ENCODE measurements at places on chromosomes 2 and 18.
A peak's percentile ranks its signal among the peaks of the same experiment; 100 is the strongest.

GRCh38 chr2:30135541-30135940, 11.3 kb upstream of the YPEL5 start:
- DNase-seq: no peak

GRCh38 chr2:209549589-209549988, 125.7 kb downstream of the MAP2 start:
- DNase-seq: no peak

DNA sequence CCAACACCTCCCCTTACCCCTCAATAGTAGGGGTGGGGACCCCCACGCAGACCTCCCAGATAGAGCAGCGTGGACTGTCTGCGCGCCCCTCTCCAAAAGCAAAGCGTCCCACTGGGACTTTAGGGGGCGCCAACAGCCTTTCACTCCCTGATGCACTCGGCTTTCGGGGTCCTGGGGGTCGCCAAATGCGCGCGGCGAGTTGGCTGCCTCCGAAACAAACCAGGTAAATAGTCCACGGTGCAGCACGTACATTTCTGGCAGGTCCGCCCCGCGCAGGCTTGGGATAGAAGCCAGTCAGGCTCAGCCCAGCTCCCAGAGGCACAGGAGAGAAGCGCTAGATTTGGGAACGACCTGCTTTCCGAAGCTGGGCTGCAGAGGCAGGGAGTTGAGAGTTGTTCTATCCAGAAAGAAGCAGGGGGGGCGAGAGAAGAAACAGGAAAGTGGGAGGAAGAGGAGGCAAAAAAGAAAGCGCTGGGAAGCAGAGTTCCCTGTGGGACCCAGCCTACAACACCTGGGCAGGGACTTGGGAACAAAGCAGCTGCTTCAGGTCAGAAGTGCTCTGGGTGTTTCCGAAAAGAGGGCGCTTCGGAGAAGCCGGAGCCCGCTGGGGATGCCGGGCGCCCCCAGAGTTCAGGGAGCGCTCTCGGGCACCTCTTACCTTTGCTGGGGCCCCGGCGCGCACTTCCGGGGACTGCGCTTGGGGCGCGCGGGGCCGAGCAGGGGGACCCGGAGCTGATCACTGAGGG, 544 bp downstream of the EVA1A start:
- DNase-seq: peak; percentile 29

GRCh38 chr2:216833061-216833460, 26.8 kb downstream of the TNP1 start:
- no peak for DNase-seq

GRCh38 chr2:58633613-58634365, 392.7 kb upstream of the FANCL start:
- DNase-seq: no peak

DNA sequence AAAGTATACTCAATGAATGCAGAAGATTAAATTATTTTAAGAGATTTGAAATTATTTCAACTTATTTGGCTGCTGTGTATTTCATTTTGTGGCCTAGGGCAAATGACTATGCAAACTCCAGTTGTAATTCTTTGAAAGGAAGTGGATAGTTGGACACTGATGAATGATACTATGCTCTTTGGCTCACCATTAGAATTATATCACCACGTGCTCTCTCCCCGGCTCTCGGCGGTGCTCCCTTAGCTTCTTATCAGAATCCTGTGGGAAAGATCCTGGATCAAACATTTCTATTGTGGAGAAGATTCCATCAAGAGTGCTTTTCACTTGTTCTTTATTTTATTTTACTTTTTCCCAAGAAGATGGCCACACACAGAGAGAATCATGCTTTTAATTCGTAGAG, 55.2 kb downstream of the ADCYAP1 start:
- no peak for DNase-seq

GRCh38 chr18:57444301-57444759, 9.2 kb downstream of the ONECUT2 start:
- DNase-seq: no peak

GRCh38 chr18:27185025-27185763, at the start of gene CHST9:
Gene CHST9 (minus strand): TSS chr18:27185308. CDS start chr18:27142809, 42,499 bp downstream.
- DNase-seq: peak; percentile 82

DNA sequence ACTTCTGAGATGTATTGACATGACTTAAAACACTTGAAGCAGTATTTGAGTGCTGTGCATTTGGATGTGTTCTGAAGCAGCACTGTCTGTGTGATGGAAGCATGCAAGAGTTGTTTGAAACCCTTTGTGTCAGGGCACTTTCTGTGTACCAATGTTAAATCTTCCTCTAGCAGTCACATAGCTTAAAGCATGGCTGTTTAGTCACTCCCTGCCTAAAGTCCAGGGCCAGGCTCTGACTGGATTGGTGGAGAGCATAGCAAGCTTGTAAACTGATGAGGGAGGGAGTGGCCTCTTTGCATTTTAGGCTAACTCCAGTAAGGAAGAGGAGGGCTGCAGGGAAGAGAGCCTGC, 73.5 kb downstream of the MYO1B start:
- DNase-seq: no peak

DNA sequence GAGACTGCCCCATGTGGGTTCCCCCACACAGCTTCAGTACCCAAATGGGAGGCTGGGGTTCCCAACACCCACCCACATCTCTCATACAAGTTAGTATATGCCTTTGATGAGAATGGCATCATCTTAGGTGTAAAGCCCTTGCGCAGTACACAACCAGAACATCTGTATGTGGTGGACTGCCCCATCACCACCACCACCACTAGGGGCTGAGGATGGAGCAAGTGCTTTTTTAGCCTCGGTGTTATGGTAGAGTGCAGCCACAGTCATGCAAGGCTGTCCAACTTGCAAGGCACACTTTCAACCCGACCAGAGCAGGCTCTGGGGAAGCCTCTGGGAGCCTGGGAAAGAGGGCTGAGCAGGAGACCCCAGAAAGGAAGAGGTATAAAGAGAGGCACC, 241.2 kb downstream of the TFCP2L1 start:
- no peak for DNase-seq

DNA sequence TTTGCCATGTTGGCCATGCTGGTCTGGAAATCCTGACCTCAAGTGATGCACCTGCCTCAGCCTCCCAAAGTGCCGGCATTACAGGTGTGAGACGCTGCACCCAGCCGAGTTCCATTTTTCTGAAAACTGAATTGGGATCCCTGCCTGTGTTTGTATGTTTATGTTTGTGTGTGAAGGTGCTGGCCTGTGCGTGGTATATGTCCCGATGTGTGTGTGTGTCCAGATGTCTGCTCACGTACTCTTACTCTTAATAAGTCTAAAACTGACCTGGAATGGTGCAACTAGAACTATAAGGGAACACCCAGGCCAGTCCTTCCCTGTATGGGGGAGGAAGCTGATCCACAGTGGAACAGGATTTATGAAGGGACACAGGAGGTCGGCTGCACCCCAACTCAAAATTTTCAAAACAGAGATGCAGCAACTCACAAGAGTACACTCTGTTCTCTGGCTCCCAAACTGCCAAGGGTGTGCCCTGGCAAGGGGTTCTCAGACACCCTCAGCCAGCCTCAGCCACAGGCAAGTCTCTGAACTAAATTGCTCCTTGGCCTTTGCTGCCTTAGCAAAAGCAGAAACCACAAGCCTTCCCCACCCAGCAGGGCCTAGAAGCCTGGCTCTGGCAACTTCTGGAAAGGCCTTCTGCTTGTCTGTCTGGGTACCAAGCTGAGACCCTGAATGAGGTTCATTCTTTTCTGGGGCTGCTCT, 36.5 kb downstream of the RHOB start:
- DNase-seq: no peak

DNA sequence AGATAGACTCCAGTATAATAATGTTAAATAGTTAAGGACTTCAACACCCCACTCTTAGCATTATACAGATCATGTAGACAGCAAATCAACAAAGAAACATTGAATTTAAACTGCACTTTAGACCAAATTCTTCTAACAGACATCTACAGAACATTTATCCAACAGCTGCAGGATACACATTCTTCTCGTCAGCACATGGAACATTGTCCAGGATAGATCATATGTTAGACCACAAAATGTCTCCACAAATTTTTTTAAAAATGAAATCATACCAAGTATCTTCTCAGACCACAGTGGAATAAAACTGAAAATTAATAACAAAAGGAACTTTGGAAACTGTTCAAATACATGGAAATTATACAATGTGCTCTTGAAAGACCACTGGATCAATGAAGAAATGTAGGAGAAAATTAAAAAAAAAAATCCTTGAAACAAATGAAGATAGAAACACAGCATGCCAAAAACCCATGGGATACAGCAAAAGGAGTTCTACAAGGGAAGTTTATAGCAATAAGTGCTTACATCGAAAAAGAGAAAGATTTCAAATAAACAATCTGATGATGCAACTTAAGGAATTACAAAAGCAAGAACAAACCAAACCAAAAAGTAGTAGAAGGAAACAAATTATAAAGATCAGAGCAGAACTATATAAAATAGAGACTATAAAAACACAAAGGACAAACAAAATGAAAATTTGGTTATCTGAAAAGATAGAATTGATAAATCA, 12.3 kb upstream of the SPP2 start:
- no peak for DNase-seq

GRCh38 chr2:151007365-151007764, 254.3 kb downstream of the RBM43 start:
- no peak for DNase-seq

- DNase-seq: no peak
Measured at GRCh38 chr18:24322584-24323136, 75.0 kb downstream of the OSBPL1A start.

DNA sequence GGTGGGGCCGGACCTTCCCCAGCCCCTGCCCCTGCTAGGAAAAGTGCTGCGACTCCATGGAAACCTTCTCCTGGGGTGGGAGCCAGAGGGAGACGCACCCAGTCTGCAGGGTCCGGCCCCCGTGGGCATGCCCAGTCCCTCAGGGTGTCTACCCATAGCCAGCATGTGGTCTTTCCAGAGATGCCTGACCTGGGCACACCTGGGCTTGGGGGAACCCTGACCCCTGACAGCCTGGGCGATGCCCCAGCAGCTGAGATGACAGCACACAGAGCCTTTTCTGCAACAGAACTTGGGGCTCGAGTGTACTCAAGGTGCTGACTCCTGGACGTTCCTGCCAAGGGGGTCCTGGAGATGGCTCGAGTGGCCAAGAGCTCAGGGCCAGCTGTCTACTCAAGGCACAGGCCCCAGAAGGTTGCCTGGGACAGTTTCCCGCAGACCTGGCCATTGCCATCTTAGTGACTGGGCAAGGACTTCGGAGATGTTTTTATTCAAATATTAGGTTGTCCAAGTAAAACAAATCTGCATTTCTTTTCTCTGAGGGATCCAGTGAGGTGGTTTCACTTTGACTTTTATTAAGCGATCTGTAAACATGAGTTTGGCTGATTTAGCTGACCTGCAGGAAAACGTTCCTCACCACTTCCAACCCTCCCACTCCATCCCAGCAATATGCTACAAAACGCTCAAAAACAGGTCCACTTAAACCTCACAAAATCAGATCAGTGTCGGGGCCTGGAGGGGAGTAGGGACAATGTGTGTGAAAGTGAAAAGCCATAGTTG, 228.0 kb downstream of the EIPR1 start:
- peak; percentile 60 for DNase-seq

DNA sequence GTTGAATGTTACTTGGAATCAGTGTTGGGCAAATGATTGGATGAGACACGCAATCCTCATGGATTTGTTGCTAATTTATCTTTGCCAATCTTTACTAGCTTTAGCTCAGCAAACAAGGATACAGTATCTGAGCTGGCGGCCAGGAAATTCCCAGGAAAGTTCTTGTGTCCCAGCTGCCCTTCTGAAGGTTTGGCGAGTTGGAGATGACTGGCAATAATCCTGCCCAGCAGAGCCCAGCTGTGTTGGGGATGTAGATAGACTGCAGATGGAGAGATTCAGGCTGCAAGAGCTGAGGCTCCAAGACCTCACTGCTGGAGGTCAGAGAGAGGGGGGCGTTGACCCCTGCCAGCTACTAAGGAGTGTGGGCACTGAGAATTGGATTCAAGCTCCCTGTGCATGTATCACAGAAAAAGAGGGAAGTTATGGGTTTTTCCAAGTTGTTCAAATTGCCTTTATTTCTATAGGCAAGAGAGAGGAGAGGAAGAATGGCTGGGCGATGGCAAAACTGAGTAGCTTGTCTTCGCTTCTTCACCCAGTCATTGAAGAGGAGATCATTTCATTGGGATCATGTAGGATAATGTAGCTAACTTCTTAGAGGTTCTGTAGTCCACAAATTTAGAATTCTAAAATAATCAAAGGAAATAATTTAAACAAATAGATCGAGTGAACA, 506.8 kb upstream of the LRATD1 start:
- no peak for DNase-seq

DNA sequence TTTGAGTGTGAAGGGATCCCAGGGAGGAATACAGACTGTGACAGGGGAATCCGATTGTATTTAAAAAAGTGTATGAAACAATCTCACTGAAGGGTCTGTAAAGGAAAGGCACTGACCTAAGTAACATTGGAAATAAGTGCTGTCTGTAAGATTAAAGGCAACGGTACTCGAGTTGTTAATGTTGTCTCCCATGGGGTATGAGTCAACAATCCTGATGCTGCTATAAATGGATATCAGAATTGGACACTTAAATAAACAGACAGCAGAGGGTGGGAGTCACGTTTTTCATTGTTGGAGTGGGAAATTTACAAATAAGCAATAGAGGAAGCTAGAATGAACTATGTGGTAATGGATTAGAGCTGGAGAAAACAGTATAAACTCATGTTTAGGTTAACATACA, 452.4 kb upstream of the RGPD4 start:
- DNase-seq: no peak

- DNase-seq: no peak
Measured at GRCh38 chr18:12321333-12321732, 13.3 kb downstream of the TUBB6 start.

DNA sequence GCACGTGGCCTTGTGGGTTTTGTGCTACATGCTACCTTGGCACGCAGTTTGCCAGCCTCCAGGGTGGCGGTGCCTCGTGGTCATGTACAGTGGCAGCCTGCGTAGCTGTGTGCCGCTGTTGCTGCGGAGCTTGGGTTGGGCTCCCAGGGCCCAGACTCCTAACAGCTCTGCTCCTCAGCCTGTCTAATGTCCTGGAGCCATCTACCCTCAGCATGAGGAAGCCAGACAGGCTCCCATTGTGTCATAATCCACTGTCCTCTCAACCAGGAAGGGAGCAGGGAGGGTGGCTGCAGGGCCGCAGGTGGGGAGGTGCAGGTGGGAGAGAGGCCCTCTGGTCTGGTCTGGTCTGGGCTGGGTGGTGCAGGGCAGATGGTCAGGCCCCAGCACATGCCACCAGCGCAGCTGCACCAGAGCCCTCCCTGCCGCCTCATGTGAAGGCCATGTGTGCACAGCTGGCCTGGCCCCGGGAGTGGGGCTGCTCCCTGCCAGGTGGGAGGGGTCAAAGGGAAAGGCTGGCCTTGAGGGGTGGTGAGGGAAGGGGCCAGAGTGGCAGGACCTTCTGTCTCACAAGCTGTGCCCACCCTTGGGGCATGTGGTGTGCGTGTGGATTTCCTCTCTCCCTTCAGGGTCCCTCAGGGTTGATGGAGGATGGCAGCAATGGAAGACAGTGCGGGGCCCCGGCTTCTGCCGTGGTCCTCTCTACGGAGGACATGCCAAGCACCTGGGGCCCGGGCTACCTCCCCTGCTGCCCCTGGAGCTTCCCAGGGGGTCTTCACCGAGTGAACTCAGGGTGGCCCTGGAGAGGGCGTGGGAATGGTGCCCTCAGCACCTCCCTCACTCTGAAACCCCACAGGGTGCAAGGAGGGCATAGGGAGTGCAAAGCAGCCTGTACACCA, 4.8 kb downstream of the ATOH8 start:
- DNase-seq: peak; percentile 73

GRCh38 chr2:78682781-78683180, 342.7 kb upstream of the REG3G start:
- no peak for DNase-seq

GRCh38 chr2:238009563-238009962, 42.7 kb downstream of the UBE2F start:
- DNase-seq: no peak
